Hippocampal formation (tissue), 2 donors: ENCODE measurements at places on chromosomes 7 and 10.

GRCh38 chr10:131011936-131012640 lies 299.4 kb downstream of the TCERG1L start:
- no peak for DNase-seq

DNA sequence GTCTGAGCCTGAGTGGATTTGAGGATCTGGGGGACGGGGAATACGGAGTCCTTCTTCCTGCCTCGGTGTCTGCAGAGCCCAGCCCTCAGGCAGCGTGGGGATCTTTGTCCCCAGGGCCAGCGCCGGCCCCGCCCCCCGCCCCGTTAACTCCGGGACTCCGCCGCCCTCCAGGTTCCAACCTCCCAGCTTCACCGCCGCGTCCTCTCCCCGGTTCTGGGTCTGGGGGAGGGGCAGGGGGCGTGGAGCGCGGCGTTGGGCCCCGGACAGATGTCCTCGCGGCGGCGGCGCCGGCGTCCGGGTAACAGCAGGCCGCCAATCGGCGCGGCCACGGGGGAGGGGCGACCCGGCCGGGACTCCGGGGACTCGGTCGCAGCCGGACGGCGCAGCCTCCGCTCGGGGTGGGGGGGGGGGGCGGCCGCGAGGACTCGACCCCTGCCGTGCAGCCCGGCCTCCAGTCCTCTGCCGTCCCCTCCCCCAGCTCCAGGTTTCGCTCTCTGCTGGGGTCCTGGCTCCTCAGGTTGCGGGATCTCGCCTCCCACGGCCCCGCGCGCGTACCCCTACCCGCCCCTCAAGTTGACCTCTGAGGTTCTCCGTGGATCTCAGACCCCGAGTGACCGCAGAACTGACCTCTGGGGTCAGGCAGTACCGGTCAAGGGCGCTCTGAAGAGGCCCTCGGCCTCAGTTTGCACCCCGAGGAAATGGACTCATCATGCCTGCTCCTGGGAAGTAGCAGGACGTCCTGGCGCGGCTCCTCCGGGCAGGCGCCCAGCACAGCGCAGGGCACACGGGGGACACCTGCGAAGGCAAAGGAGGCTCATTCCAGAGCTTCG lies 2.3 kb upstream of the ELFN1 start:
- no peak for DNase-seq

DNA sequence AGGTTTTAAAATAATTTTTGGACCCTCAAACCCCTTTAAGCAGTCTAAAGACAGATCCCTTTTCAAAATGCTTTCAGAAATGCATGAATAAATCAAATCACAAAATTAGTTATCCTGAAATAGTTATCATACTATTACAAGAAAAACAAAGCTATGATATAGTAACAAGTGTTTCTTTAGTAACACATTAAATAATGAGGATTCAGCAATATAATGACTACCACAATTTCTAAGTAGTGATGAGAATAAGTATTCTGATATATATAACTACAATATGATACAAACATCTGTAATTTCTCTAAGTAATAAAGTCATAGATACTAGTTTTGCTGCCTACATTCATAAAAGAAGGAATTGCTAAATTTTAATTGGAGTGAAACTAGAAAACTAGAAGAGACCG lies 53.0 kb upstream of the TMEM168 start:
- no peak for DNase-seq

DNA sequence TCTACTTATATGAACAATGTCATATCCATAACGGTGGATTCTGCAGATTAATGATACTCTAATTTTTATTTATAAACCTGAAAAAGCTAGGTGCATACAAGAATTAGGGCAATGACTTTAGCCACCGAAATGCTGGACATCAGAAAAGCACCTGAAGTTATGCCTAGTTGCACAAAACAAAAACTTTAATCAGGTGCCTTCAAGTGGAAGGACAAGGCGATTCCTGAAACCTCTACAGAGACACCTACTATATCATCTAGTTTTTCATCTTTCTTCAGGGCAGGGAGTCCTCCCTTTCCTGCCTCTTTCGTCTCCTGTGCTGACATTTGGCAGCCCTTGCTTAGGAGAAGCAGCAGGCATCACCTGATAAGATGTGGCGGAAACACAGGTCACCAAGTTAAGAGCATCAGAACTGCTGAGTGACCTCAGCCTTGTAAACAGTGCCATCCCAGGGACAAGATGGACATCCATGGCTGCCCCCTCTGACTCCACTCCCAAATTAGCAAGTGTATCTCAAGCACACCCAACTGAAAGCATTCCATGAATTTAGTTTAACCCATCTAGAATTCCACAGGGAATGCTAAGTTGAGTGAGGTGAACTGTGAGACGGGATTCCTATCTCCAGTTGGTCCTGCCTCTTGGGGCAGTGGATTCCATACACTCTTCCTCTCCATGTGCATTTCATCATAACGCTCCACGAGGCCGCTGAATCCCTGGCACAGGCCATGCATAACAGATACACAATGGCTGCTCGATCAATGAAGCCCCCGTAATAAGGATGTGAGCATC lies 5.8 kb downstream of the ITPRIP start:
- DNase-seq: no peak

DNA sequence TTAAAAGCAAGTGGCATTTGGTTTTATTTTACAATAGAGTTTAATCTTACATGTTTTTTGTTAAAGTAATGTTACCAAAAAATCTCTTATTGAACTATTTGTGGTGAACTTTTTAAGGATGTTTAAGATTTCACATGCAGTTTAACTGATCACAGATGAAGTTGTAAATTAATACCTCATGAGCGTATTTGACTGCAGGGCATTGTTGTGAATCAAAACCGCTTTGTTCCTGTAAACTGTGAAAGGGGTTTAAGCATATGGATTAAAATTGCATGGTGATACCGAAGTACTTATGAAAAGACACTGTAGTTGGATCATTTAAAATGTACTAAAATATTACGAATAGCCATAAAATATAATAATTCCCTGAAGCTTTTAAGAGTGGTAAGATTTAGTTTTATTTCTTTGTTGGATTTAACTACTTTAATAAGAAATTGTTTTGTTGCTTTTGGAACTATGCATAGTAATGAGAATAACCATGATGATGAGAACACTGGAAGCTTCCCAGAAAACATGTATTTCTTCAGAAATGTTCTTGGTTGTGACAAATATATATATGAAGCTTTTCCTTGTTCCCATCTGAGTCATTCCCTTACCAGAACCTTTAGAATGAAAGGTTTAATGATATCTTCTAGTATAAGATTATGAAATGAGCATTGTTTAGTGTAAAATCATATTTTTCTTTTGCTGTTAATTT lies 131.3 kb downstream of the ADK start:
- DNase-seq: no peak

DNA sequence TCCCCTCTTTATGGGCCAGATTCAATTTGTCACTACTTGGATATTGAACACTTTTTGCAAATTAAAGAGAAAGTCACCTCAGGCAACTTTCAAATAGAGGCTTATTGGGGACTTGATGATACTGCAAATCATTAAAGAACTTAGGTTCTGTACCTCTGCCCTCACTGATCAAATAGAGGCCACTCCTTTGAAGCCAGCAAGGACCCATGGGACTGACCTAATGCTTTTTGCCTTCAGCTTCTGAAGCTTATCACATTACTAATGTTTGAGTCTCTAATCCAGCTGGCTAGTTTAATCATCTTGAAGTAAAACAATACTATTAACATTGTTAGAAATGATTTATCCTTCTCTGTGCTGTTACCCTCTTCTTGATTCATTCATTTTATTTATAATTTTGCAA lies 93.0 kb upstream of the ZNF800 start:
- no peak for DNase-seq

DNA sequence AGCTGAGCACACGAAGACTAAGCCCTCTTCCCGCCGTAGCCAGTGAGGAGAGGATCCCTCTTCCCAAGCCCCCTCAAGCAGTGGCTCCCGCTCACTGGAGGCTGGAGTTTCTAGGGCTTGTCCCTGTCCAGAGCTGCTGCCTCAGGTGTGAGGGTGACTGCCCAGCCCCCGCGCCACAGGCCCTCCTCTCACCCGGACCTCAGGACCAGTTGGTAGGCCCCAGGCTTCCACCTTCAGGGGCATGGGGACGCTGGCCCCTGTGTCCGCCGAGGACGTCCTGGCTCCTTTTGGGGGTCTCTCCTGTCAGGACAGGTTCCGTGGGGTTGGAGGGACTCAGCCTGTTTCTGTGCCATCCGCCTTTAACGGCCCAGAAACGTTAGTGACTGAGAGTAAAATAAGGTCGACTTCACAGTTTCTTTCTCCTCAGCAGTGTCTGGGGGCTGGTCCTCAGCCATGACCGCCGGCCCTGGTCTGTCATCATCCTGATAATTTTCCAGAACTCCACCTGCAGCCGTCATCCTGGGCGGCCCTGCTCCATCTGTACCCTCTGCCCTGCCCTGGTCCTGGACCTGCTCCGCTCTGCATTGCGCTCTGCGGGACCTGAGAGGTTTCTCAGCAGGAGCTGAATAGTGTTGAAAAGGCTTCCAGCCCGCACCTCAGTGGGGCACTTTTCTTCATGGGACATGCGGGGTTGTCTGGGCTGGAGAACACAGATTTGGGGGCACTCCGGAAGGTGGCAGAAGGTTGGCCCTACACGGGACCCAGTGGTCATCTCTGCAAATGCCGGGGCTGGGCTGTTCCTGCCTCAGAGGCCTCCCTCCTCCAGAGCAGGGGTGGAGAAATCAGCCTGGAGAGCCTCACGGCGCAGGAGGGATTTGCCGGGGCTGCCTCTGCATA lies 36.0 kb upstream of the FAM20C start:
- DNase-seq: no peak

DNA sequence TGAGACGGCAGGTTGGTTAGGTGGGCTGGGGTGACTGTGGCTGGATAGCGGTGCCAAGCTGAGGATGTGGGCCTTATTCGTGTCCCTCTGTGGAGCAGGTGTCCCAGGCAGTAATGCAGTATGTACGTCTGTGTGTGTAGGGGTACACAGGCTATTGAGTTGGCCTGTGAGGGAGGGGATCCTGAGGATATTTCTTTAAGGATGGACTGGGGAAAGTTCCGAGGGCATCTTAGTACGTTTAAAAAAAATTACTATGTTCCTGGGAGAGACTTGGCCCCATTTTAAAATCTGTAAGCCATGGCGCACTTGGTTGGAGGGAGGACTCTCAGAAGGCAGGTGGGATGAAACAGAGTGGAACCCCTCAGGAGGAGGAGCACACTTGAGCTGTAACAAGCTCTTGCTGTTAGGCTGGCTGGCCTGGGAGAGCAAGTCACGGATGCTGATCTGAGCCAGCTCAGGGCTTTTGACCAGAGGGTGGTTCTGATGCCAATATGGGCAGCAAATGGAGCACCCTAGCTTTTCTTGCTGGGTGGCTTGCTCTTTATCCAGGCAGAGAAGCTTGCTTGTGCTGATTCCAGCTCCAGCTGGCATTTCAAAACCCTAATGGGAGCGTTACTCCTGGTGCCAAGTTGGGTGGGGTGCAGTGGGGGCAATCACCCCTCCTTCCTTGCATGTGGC lies 765 bp downstream of the WBP1L start:
- no peak for DNase-seq

DNA sequence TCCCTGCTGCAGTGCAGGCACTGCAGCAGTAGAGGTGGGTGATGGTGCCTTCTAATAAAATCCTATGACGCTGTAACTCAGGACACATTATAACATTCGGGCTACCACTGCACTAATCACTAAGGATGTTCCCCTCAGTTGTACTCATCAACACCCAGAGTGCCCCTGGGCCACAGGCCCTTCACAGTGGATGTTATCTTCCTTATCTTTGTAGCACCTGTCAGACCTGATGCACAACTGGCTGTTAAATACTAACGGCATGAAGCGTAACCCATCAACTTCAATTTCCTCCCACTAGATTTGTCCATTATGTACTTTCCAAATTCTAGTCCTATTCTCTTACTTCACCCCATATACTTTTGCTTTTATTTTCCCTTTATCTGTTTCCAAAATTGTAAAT lies 66.3 kb downstream of the PARD3 start:
- no peak for DNase-seq

GRCh38 chr7:143242306-143242705 lies 20.5 kb downstream of the TAS2R40 start:
- no peak for DNase-seq

GRCh38 chr7:41691286-41692190 lies 11.4 kb downstream of the INHBA start:
- DNase-seq: no peak

DNA sequence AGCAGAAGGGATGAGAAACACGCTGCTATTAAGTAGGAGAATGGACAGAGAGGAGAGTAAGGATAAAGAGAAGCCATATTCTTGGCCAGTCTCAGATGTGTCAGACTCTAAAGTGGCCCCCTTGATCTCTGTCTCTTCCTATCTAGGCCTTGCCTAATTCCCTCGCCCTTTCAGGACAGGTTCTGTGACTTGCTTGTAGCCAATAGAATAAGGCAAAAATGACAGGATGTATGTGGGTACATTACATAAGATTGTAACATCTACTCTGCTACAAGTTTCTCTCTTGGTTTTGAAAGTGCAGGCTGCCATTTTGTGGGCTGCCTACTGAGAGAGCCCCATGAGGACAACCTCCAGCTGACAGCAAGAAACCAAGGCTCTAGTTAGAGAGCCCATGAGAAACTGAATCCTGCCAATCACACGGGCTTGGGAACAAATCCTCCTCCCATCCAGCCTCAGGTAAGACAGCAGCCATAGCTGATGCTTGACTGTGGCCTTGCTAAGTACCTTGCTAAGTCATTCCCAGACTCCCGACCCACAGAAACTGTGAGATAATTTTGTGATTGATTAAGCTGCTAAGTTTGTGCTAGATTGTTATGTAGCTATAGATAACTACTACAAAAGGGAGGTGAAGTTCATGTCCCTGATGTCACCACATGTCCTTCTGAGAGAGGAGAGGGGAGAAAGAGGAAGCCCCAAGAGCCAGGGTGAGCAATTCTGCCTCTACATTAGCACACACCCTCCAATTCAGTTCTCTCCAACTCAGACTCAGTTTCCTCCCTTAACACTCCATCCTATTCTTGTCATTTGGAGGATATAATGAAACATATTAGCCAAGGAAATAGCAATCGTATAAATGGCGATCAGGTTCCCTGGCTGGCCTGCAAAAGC lies 185.5 kb downstream of the SGMS1 start:
- DNase-seq: no peak

DNA sequence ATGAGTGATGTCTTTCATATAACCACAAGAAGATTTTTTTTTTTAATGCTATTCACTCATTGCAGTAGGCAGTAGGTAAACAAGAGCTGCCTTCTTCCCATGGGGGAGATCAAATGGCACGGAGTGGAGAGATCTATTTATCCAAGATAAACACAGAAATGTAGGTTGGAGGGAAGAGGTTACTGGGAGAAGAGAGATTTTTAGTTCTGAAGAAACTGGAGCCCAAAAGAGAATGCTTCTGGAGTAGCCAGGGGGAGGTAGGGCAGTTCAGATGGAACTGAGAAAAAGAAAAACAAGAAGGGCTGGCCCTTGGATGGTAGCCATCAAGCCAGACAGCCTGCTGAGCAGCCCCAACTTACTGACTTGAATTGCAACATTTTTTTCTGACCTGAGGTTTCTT lies 270.1 kb upstream of the TPK1 start:
- DNase-seq: no peak

- no peak for DNase-seq
Measured at GRCh38 chr7:66119245-66119850, 4.7 kb downstream of the CRCP start.

- DNase-seq: no peak
Measured at GRCh38 chr10:69648461-69648860, 18.4 kb downstream of the FAM241B start.

- no peak for DNase-seq
Measured at GRCh38 chr10:5518143-5518542, 6.6 kb upstream of the CALML3 start.

GRCh38 chr7:50803359-50804337 lies 21.0 kb upstream of the GRB10 start:
- no peak for DNase-seq

- no peak for DNase-seq
Measured at GRCh38 chr10:88525371-88526069, 57.6 kb downstream of the RNLS start.
